ENCODE measurements at places on chromosomes 12 and 14. TPM values are rescaled to one million over a fixed set of nuclear protein-coding genes. Genes with fewer than 3 reads are reported as not detected.

GRCh38 chr12:62250671-62251608 lies 9.3 kb upstream of the USP15 start:
- no peak for DNase-seq

- DNase-seq: no peak
These were observed 2.3 kb upstream of the KRT5 start for GRCh38 chr12:52522346-52523011.

- no peak for DNase-seq
These were observed 112.8 kb upstream of the IFNG-AS1 start for GRCh38 chr12:67876305-67876915.

DNA sequence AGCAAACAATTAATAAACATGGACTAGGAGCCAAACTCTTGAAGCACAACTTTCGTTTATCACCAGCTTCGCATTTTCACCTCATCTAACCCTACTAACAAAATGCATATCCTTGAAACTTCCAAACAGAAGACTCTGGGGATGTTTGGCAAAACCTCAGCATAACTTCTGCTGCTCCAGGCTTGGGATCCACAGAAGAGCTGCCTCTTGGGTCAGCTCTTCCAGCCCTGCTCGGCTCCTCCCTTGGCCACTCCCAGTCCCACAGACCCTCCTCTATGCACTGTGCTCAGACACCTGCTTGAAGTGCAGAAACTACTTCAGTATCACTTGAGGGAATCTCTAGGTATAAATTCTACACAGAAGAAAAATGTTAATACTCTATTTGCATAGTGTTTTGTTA lies 110.0 kb upstream of the AMIGO2 start:
- DNase-seq: no peak

DNA sequence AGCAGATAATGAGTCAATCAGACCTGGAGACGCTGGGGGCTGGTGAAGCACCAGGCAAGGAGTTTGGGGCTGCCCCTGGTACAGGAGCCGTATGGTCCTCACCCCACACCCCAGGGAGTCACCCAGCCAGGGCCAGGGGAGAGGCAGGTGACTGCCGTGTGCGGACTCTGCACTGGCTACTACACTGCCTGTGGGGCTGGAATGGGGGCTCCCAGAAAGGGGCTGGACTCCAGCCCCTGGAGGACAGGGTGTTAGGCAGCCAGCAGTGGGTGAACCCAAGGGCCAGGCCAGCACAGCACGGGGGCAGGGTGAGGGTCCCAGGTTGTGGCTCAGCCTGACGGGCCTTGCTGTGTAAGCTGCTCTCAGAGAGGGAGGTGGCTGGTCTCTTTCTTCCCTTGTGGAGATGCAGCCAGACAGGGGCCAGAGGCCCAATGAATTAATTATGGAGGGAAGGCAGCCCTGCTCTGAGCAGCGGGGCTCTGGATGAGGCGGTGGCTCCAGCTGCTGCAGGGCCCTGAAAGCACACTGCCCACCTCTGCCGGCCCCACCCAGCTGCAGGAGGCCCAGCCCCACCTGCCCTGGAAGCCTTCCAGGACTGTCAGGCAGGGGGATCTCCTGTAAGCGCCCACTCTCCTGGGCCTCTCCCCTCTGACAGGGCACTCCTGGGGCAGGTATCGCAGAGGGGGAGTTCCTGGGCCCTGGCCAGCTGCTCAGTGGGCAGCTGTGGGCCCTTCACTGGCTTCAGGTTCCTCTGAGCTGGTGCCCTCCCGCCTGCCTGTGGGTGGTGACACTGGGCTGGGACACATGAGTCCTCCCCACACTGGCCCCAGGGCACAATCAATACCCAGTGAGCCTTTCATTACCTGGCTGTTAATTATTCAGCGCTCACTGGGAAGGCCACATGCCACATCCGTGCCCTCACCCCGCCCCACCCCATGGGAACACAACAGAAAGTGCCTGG lies 142.5 kb upstream of the C14orf180 start:
- no peak for DNase-seq

DNA sequence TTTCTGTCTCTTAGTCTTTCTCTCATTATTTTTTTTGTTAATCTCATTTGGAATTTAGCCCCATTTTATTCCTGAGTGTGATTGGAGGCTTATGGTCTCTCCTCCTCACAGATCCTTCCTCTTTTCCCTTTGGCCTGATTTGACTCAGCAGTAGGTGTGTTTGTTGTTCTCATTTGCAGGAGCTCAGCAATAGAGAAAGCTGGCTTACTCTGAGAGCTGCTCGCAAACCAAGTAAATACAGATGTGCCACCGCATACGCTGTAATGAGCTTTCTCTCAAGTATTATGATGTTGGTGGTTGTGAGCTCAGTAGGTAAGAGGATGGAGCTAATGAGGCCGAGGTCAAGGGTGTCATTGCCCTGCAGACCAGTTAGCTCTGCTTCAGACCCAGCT lies 206.5 kb downstream of the ETV6 start:
- DNase-seq: no peak

DNA sequence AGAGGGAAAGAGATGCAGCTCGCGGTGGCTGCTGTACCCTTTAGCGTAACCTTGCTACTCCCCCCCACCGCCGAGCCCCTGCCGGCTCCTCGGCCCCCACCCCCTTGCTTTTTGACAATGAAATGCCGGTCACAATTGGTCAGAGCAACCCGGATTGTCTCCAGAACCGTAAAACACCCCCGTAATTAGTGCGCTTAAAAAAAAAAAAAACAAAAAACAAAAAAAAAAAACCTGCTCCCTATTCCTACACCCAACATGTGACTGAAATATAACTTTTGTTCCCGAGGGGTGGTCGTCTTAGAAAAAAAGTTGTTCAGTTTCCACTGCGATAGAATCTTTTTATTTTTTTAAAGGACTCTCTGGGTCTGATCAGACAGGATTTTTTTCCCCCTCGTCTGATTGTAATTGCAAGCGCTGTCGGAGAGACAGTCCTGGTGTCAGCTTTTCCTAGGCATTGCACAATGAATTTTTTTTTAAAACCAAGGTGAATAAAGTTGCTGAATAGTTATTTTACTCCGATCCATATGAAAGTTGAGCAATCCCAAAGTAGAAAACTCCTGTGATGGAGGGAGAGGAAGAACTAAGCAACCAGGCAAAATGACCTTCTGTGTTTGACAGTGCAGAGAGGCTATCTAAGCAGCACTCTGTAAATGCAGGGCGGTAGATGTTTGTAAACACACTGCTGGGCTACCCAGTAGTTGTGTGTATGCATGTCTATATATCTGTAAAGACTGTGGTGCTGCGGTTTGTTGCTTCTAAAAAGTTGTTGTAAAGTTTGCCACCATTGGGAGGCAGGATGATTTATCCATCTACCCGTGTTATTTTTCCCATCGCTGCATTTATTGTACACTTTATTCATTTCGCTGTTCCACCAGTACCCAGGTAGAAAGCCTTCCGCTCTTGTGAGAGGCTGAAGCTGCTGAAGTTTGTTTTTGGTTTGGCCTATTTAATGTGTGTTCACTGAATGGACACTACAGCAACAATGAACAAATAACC lies 1.1 kb downstream of the ETV6 start:
- no peak for DNase-seq

GRCh38 chr12:67710582-67710981 lies 62.0 kb downstream of the DYRK2 start:
- DNase-seq: no peak

DNA sequence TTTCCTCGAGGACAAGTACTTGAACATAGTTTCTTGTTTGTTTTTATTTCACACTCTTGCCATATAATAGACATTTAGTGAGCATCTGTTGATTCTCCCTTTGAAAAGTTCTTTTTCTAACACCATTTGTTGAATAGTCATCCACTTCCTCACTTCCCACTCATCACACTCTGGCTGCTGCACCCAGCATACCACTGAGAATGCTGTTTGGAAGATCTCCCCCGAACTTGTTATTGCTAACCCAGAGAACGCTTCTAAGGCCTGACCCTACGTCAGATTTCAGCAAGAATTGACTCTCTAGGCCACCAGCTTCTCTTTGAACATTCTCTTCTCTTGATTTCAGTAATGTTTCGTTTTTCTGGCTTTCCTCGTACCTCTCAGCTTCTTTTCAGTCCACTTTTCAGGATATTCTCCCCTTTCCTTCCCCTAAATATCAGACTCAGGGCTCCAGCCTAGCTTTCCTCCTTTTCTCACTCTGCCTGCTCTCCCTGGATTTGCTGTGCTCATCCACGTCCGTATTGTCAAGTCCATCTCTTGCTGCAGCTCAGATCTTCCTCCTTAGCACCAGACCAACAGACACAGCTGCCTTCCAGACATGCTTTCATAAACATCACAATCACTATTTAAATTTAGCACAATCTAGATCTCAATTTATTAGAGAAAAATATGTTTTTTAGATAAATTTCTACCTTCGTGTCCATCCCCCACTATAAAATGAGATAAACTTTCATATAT lies 94.0 kb upstream of the SLC38A4 start:
- no peak for DNase-seq

DNA sequence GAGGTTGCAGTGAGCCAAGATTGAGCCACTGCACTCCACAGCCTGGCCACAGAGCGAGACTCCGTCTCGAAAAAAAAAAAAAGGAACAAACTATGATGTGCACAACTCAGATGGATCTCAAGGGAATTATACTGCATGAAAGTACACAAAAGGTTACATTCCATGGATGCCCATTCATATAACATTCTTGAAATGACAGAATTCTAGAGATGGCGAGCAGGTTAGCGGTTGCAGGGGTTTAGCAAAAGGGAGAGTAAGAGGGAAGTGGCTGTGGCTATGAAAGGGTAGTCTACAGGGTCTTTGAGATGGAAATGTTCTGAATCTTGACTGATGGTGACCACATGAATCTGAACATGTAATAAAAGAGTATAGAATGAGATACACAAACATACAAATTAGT lies 49.7 kb downstream of the CKB start:
- no peak for DNase-seq

- DNase-seq: no peak
These were observed 200.3 kb upstream of the CAND1 start for GRCh38 chr12:67068761-67069450.

GRCh38 chr12:120453977-120454376 lies 7.7 kb downstream of the GATC start:
- DNase-seq: no peak

- no peak for DNase-seq
These were observed 413 bp upstream of the TUBA1C start for GRCh38 chr12:49264466-49264872.

DNA sequence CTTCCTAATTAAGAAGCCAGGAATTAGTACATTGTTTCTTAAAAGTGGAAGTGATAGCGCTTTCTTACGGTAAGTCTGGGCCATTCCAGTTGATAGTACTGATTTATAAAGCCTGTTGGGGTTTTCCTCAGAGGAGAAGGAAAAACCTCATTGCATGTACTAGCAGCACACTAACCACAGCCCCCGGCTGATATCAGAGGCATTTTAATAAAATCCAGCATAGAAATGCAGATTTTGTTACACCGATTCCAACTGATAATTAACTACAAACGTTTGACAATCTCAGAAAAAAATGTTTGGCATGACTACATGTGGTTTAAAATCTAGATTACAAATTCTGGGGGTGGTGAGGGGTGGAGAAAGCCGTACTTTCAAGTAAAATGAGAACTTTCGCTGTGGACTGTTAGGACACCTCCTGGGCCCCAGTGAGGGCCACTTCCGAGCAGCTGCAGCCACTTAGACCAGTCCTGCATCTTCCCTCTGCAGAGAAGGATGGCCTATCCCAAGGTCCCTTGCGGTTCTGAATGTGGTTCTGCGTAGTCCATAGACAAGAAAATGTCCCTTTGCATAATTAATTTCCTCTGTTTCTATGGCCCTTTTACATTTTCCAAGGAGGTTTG lies 374.4 kb downstream of the NUAK1 start:
- no peak for DNase-seq

GRCh38 chr12:52644078-52644415 lies 8.0 kb downstream of the KRT2 start:
- DNase-seq: no peak

DNA sequence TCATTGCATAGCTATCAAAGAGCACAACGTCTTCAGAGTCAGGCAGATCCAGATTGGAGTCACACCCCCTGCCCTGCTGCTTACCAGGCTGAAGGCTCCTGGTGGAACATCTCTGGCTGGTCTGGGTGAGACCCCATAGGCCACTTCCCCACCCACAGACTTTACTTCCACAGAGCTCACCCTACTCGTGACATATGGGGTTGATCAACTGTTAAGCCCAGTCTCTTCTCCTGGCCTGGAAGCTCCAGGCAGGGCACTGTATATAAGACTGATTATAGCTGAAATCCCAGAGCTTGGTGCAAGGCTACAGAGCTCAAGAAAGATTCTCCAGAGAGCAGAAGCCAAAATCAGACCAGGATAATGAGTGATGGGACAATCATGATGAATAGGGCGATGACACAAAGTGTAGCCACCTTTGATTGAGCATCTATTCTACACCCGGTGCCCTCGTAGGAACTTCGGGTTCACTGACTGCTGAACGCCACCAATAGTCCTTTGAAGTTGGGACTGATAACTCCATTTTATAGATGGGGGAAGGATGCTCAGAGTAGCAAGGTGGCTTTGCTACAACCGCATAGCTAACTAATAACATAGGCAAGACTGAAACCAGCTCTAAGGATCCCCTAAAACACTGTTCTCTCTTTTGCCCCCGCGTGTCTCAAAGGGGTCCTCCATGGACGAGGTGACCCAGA lies 287.8 kb downstream of the BCL11B start:
- DNase-seq: no peak

GRCh38 chr12:54156578-54156977 lies 32.2 kb downstream of the SMUG1 start:
- no peak for DNase-seq

The POTEM gene
- not detected for polyA plus RNA-seq

The PUS7L gene
- 12.3 TPM for polyA plus RNA-seq

The TSPAN9 gene
- 89.1 TPM for polyA plus RNA-seq

The NAA25 gene
- polyA plus RNA-seq: 25.4 TPM

The BMAL2 gene
- polyA plus RNA-seq: 8.0 TPM

The AMN gene
- 27.0 TPM for polyA plus RNA-seq

The ACSM4 gene
- polyA plus RNA-seq: not detected

The CACNA2D4 gene
- polyA plus RNA-seq: 2.6 TPM

The PHLDA1 gene
- 46.0 TPM for polyA plus RNA-seq
